ENCODE measurements at places on chromosomes 12 and 14. TPM values are rescaled to one million over a fixed set of nuclear protein-coding genes. Genes with fewer than 3 reads are reported as not detected.

DNA sequence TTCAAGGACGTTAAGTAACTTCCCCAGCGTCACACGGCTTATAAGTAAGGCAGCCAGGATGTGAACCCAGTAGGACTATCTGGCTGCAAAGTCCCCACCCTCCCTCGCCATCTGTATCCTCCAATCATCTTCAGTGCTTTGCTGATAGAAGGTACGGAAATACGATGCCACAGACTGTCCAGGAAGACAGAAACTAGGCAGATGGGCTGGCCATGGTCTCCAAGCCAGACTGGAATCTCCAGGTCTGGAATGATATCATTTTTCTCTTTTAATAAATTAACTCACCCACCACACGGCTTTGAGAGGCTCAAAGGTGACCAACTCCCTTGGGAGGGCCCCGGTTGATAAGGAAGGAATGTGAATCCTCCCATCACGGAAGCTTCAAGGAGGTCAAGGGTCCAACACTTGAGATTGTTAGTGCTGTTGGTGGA is 16.3 kb upstream of the BDKRB1 start:
- DNase-seq, result no peak

- DNase-seq, result no peak
Observed at GRCh38 chr14:101195309-101195901, 291.9 kb upstream of the RTL1 start.

The VAMP1 gene
- 4.2 TPM for total RNA-seq

- DNase-seq, result no peak
Observed at GRCh38 chr12:46788072-46788887, 37.5 kb downstream of the SLC38A4 start.

The STON2 gene
- 89.4 TPM for total RNA-seq

GRCh38 chr12:65152012-65152411 is 17.4 kb upstream of the LEMD3 start:
- no peak for DNase-seq

DNA sequence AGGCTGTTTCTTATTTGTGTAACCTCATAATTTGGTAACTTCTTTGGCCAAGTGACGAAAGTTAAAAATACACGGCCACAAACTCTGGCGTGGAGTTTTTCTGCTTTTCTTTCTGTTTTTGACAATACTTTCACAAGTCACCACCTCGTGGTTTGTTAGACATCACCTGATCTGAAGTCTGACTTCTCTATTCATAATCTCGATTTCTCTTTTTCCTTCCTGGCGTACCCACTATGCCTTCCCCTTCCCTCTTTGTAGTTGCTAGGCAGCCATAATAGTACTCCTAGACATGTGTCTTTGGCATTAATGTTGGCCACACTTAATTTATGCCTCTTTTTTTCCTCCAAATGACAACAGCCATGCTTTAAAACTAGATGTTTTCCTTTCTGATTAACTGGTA is 97.6 kb downstream of the POLR3B start:
- no peak for DNase-seq

- DNase-seq, result no peak
Observed at GRCh38 chr12:13836099-13836498, 145.3 kb downstream of the GRIN2B start.

DNA sequence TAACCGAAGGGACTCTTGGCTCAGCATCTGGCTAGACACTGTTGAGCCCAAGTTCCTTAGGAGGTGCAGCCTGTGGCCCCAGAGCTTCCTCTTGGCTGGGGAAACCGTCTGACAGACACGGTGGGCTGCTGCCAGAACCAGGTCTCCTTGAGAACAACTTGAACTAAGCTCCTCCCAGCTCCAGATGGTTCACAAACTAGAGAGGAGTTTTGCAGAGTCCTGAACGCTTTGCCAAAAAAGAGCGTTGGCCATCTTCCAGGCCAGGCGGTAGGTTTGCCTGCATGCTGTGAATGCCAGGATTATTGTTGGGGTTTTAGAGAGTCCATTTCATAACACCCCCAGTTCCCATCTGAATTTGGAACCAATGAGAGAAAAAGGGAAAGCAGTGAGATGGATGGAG is 399.8 kb downstream of the RGS6 start:
- no peak for DNase-seq

All from K562 (cell line).